NCI-H1436 (cell line): ENCODE measurements at places on chromosomes 12 and 14.
A peak's percentile ranks its signal among the peaks of the same experiment; 100 is the strongest.

- no peak for DNase-seq
Measured at GRCh38 chr14:36056845-36057244, 119.7 kb downstream of the PTCSC3 start.

DNA sequence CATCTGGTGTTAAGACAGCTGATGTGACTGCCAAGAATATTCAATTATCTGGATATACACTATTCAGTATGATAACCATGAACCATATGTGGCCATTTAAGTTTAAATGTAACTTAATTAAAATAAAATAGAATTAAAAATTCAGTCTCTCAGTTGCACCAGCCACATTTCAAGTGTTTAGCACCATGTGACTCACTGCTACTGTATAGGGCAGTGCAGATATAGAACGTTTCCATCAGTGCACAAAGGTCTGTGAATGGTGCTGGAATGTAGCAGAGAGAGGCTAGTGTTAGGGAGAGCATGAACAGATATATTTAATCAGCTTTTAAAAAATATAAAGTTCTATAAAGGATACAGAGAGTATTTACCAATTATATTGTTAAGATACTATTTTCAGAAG is 28.7 kb downstream of the ARID4A start:
- DNase-seq = no peak

DNA sequence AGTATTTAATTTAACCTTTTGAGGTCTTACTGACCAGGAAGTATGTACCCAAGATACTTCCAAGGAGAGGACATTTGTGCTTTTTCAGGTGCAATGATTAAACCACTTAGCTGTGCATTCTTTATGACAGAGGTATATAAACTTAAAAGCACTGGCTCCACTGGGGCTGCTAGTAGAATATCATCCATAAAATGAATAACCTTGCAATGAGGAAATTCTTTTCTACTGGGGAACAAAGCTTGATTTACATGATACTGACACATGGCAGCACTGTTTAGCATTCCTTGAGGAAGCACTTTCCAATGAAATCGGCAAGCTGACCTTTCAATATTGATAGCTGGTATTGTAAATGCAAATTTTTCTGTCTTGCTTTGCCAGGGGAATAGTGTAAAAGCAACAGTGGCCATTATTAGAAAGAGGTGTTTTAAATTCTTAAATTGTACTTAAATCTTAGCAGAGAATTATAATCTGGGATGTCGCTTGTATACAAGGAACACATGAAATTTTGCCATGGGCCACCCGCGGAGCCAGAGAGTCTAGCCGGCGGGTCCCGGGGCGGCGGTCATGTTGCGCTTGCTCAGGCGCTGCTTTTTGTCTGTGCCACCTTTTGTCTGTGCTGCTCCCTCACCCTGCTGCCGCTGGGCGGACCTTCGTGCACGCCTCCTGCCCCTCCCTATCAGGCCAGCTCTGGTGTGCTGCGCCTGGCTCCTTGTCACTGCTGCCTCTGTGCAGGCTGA is 20.9 kb upstream of the BLTP3B start:
- DNase-seq = peak; percentile 80

GRCh38 chr12:3544296-3544965 is 53.4 kb downstream of the PRMT8 start:
- DNase-seq = no peak

GRCh38 chr12:34395056-34396005 is 373.0 kb downstream of the ALG10 start:
- no peak for DNase-seq

DNA sequence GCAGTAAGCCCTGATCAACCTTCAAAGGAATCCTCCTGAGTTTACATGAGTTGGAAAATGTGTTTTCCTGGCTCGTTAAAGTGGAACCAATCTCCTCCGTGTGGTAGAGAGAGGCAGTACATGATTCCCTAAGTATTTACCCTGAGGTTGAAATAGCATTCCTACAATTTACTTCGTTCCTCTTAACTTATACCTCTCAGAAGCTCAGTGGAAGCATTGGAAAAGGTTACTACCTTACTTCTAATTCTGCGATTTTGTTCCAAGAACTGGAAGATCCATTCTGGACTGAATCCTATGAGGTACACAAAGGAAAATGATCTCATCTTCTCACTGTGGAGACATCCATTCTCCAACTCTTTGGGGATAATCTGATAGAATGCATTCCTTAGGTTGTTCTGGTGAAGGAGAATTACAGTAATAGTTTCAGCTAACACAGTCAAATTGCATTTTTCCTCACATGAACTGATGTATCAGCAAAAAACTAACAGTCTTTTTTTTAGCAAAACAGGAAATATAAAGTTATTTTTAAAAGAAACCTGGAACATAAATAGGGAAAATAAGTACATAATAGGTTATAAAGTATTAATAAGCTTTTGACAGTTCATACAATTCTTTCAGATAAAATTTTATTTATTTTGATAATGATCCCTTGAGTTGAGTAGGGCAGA is 475.6 kb downstream of the PDZRN4 start:
- DNase-seq = no peak

DNA sequence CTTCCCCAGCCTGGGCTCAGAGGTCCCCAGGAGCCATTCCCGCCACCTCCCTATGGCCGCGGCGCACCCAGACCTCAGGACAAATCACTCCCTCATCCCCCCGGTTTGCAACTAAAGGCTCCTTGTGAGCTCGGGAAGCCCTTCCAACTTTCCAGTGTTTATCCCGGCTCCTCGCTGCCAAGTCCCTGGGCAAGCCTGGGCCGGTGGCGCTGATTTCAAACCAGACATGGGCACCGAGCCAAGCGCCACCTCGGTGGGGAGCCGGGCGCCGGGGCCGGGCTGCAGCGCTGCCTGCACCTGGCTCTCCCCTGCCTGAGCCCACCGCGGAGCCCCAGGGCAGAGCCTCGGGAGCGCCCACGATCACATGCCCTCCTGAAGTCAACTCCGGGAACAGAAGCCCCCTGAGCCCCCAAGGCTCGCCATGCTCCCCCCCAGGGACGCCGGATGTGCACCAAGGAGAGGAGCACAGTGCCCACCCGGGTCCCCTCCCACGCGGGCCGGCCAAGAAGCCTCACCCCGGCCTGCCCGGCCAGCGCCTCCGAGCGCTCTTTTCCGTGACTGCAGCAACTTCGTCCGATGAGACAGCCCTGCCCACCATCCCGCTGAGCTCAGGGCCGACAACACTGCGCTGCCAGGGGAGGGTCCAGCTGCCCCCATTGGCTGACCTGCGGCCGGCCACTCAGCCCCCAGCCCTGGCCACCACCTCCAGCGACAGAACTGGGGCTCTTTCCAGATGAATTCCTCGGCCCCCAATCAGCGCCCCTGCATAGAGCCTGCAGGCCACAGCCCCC is 50.0 kb downstream of the NCOR2 start:
- peak; percentile 84 for DNase-seq

DNA sequence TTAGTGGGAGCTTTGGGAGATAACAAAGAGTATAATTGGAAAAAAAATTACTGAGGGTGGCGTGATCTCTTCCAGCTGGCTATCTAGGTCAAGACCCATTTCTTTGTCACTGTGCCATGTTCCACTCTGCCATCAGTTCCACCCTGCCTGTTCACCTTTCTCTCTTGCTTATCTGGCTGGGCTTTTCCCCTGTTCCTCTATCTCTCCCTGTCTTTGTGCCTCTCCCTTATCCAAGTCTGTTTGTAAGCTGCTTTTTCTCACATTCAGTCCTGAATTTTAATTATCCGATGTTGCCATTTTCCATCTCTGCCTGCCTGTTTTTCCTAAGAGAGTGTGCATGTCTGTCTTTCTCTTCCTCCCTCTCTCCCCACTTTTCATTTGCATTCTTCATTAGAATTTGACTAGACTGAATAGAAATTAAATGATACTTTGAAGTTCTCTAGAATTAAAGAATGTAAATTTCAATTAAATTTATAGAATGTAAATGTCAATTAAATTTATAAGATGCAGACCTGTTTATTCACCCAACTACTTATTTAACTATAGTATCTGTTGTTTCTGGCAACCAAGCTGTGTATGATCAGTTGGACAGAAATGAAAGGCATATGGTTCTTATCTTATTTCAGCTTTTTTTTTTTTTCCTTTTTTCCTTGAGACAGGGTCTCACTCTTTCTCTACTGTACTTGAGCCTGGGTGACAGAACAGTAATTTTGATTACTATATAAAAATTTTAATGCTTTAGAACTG is 40.9 kb upstream of the A2ML1 start:
- no peak for DNase-seq

GRCh38 chr12:41930866-41931437 is 213.7 kb downstream of the GXYLT1 start:
- DNase-seq = no peak

DNA sequence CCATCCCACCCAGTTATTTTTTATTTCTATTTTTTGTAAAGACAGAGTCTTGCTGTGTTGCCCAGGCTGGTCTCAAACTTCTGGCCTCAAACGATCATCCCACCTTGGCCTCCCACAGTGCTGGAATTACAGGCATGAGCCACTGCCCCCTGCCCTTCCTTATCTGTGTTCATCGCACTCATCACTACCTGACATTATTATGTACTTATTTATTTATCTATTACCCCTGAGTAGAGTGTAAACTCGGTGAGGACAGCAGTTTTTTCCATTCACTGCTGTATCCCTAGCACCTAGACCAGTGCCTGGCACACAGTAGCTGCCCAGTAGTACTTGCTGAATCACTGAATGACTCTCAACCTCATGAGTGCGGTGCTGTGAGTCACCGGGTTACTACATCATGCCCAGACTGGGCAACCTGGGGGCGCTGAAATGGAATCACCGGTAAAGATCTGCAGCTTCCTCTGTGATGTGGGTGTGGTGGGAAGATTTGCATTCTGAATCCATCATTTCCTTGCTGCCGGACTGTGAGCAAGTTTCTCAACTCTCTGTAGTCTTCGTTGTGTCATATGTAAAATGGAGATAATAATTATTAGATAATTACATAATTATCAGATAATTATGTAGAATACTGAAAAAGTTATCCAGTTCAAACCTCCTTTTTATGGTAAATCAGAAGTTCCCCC is 81.9 kb upstream of the USP44 start:
- no peak for DNase-seq

- DNase-seq = no peak
Measured at GRCh38 chr12:74370608-74371216, 166.9 kb upstream of the ATXN7L3B start.

DNA sequence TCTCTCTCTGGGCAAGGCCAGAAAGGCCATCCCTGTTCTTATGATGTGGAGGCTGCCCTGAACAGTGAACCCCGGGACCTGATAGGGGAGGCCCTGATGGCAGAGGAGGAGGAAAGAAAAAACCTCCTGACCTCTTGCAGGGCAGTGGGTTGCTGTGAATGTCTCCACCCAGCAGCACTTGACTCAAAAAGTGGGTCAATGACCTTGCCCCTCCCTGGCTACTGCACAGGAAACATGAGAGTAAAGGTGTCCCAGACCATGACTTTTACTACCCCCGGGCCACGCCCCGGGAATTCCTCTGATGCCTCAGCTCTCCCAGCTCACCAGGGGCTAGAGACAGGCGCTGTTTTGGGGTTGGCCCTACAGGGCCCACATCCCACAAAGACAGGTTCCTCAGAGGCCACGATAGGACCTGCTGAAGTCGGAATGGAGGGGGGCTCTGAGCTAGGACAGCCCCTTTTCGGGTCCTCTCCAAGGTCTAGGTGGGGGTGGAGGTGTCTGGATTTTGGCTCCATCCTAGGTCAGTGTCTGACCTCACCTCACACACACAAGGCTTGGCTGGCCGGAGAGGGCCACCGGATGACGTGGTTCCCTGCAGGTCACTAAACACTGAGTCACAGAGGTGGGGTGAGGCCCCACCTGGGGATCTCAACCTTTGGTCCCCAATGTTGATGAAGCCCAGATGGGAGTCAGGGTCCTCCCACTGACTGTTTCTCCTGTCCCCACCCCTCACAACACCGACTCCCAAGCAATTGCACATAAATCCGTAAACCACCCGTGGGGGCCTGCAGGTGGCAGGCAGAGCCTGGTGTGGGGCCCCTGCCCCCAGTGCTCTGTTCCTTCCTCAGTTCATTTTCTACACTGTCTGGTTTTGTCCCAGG is 1.6 kb downstream of the RHOF start:
- DNase-seq = no peak

GRCh38 chr12:115771065-115771464 is 506.4 kb downstream of the MED13L start:
- no peak for DNase-seq

DNA sequence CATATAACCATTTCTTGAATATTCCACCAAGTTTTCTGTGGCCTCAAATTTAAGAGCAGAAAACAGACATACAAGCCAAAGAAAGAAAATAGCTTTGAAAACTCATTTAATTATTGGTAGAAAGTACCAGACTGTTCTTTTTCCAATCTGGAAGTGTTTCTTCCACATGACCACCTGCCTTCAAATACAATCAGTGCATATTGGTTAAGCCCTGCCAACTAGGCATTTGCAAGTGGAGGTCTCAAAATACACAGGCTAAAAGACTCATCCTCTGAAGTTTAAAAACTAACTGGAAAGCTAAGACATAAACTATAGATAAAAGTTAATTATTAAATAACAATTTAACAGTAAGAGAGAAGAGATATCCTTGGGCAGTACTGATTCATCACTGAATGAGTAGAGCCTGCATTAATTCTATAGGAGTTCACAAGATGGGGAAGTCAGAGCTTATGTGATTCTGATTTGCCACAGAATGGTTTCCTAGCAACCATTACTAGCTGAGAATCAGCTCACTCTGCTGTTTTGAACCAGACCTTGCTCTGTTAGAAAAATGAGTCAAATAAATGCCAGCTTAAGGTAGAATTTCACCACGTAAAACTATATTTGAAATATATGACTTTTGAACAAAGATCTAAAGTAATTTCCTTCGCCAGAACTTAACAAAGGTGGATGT is 433.8 kb downstream of the FUT8 start:
- no peak for DNase-seq

DNA sequence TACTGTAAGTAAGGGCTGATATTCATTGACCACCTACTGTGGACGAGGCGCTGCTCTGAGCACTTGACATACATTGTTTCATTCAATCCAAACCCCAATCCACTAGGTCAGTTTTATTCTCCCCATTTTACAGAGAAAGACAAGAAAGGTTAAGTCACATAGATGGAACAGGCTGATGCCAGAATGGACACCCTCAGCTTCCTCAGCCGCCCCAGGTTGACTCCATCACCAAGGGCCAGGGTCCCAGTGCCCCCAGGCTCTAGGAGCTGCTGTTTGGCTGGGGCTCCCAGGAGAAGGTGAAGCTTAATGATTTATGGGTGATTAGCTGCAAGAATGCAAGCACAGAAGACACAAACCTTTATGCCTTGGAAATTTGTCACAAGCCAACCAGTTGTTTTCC is 671 bp upstream of the AQP2 start:
- no peak for DNase-seq

DNA sequence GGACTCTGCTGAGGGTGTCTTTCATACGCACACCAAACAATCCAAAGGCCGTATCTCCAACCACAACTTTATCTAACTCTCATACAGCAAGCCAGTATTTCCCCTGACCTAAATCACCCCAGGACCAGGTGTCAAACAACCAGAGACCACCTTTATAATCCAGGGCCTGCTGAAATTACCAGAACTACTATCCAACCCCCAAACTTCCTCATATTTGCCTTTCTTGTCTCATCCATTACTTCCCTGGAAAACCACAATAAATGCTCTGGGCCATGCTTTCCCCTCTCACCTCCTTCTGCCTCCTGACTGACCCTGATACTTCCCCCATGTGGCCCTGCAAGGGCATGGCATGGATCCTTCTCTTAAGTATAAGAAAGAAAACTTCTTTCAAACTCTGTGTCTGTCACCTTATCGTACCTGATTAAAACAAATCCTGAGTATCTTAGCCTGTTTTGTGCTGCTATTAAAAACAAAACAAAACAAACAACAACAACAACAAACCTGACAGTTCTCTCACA is 44.7 kb upstream of the CRACR2A start:
- no peak for DNase-seq

GRCh38 chr12:92556637-92557421 is 146.0 kb upstream of the PLEKHG7 start:
- no peak for DNase-seq

- no peak for DNase-seq
Measured at GRCh38 chr12:106861984-106862916, 87.8 kb downstream of the RIC8B start.
